ENCODE measurements at places on chromosomes 4 and X.

DNA sequence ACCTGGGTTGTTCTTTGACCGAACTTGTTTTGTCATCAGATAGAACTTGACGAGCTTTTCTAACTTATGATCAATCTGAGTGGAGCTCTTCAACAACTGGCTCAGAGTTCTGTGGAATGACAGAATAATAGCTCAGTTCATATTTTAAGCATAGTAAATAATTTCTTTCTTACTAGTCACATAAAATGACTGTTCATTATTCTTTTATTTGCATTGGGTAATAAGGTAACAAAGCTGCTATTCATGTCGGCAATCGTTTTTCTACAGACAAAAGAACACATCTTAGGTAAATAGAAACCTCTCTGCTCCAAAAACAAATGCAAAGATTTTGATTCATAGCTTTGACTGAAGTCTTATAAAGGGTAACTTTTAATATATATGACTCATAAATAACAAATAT, 57.3 kb upstream of the CXCL8 start:
- no peak for DNase-seq

DNA sequence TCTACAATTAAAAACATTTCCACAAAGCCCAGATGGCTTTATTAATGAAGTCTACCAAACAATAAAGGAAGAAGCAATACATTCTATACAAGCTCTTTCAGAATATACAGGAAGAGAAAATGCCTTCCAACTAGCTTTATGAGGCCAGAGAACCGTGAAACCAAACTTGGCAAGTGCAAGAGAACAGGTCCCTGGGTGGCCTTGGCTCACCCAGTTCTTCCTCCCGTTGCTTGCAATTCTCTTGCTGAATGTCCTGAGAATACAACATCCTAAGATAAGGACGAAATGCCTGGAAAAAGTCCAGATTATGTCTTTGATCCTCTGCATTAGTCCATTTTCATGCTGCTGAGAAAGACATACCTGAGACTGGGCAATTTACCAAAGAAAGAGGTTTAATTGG, 204.9 kb downstream of the MAD2L1 start:
- DNase-seq: no peak

- DNase-seq: no peak
These were observed 16.0 kb upstream of the LSM6 start for GRCh38 chr4:146159384-146160058.

DNA sequence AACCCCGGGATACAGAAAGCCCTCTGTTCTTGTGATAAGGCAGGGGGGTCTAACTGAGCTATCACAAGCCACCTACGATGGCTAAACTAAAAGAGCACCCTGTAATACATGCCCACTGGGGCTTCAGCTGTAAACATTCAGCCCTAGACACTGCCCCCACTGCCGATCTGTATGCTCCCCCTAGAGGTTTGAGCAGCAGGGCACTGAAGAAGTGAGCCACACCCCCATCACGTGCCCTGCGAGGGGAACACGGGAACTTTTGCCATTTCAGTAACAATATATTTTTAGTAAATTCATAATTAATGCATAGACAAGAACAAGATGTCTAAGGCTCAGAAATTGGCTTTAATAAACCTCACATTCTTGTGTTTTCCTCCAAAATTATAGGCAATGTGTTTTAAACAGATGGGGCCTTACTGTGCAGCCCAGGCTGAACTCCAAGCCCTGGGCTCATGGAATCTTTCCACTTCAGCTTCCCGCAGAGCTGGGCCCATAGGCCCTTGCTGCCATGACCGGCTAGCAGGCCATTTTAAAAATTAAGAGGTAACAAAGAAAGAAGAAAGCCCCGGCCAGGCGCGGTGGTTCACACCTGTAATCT, 235.3 kb upstream of the SFRP2 start:
- DNase-seq: no peak

GRCh38 chr4:186724058-186724863, 605 bp upstream of the FAT1 start:
- no peak for DNase-seq

DNA sequence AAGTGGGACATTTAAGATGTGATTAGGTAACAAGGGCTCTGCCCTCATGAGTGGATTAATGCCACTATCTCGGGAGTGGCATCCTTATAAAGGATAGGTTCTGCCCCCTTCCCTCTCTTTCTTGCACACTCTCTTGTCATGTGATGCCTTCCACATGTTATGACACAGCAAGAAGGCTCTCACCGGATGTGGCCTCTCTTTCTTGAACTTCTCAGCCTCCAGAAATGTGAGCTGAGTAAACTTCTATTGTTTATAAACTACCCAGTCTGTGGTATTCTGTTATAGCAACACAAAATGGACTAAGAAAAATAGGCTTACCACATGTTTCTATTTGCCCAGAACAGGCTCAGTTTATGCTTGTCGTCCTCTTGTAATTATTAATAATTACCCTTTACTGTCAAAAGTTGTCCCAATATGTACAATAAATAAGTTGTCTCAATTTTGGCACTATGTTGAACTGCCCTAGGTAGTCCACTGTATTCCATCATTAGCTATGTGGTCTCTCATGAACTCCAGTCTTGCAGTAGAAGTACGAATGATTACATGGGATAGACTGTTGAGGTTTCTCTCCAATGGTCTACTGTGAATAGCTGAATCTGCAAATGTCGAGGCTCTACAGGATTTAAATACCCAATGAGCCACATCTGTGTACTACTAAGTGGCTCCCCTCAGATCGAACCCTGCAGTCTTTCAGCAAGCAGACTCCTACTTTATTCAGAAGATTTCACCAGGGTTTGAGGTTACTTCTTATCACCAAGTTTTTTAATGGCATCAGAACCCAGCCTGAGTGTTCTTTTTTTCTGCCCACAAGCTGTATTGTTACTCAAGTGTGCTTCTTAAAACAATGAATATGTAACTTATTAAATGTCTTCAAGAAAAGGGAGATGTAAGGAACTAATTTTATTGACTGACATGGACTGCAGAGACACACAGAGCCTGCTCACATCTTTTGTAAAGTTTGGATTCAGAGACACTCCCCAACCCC, 102.0 kb upstream of the LEF1 start:
- DNase-seq: no peak

DNA sequence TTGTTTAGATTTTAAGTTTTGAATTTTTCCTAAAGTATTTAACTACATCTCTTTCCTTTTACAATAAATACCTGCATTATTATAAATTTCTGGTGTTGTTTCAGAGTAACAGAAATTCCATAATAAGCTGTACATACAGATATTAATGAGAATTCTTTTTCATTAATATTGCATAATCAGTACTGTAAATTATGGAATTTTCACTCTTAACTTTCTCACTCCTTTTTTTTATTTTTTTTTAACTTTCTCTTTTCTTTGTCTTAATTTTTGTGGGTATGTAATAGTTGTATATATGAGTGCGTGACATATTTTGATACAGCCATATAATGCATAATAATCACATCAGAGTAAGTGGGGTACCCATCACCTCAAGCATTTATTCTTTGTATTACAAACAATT, 110.5 kb downstream of the KLHL8 start:
- DNase-seq: no peak

DNA sequence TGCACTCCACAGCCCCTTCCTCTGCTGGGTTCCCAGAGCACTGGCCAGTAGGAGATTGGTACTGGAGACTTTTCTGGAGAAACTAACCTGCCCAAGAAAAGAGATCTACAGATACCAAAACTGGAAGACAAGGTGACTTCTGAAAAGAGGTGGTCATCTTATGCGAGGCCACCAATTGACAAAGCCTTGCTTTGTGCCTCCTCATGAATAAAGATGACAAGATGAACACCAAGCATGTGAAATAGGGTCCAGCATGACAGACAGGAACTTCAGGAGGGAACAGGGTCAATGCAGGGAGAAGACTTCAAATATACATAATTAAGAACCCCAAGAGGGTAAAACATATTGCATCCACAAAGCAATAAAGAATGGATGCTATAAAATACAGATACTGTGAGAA, 137.9 kb downstream of the APBB2 start:
- DNase-seq: no peak

DNA sequence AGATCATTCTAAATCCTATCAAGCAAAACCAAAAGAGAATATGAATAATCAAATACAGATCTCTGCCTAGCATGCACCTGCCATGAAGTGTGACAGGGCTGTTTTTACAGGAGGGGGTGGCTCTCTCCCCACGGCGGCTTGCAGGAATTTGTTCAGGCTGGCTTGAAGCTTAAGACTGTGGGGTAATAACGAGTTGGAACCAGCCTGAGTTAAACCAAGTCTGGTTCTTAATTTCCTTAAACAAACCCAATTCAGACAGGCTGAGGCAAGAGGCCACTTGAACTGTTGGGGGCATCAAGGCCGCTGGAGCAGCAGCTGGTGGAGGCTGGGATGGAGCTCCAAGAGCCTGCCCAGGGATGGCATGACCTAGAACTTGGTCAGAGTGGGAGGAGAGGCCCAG, 45.1 kb upstream of the LGI2 start:
- DNase-seq: no peak

GRCh38 chr4:147980586-147980985, 248.7 kb downstream of the ARHGAP10 start:
- no peak for DNase-seq

- no peak for DNase-seq
These were observed 42.8 kb upstream of the SLC10A7 start for GRCh38 chr4:146564492-146564891.

- no peak for DNase-seq
These were observed 37.3 kb upstream of the IGFBP7 start for GRCh38 chr4:57147335-57148060.

DNA sequence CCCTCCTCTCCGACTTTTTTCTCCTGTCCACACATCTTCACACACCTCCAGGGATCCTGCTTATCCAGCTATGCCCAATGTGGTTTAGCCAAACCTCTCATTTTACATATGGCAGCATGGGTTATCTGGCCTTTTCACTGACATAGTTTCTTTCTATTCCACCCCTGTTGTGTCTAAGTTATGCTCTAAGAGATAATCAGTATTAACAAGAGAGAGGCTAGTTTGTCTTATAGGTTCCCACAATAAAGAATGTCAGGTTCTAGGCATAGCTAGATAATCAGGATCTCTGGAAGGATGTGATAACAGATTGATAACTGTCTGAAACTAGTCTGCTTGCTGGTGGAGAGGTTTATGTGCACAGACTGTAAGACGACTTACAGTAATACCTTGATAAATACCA, 7.7 kb upstream of the GALNT7 start:
- DNase-seq: no peak

GRCh38 chr4:19164334-19164733, 1087.4 kb upstream of the SLIT2 start:
- DNase-seq: no peak

- no peak for DNase-seq
These were observed 4.0 kb downstream of the GABRA2 start for GRCh38 chr4:46385946-46386345.

DNA sequence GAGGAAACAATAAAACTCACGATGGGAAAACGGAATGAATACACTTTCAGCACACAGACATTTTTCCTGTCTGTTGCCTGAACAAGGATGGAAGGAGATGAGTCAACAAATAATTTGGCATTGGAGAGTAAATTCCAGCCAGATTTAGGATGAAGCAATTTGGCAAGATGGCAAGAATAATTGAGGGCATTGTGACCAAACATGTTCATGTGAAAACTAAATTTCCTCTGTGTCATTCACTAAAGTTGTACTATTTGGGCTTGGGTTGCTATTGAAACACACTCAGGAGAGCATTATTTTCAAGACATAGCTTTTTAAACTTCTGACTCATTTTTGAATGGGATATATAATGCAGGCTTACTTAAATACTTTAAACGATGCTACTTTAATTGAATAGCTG, 1614.4 kb downstream of the PCDH19 start:
- no peak for DNase-seq

DNA sequence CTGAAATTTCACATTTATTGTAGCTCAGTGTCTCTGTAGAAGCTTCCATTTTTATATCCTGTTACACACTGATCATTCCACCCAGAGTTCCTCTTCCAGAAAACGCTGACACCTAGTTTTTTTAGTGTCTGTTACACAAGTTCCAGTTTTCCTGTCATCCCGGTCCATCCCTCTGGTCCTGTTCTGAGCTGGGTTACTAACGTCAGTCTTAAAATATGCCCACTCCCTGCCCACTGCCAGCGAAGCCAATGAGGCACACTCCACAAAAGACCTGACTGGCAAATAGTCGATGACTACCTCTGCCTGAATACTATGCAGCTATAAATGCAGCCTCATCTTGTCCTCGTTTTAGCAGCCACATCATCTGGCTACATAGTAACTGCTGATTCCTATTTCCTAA, 30.9 kb upstream of the DDX3X start:
- no peak for DNase-seq

GRCh38 chr4:150769248-150769647, 187.3 kb downstream of the MAB21L2 start:
- DNase-seq: no peak

DNA sequence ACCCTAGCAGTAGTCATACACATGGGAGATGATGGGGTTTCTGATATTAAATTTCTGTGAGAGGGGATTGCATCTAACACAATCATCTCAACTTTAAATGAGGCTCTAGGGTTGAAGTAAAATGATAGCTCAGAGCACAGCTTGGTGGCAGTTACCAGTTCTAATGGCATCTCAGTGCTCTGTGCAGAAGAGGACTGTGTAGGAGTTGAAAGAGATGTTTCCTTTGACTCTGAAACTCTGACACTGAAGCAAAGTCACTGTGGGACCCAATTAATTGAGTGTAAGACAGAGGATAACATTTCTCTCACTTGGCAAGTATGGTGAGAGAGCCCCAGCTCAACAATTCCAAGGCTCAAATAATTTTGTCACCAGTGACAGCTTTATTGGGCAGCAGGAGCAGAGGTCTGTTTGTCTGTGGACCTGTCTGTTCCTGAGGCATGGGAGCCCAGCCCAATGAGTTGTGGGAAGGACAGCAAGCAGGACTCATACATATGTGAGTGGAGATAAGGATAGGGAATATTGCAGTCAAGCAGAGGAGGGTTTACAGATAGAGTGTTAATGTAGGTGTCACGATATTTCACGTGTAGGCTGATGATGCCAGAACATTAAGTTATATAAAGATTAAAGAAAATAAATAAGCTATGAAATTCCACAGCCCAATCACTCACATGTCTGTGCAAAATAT, 76.7 kb upstream of the NAF1 start:
- no peak for DNase-seq

GRCh38 chr4:153499005-153499404, 32.8 kb downstream of the TMEM131L start:
- no peak for DNase-seq

GRCh38 chr4:183402771-183403170, 41.7 kb upstream of the CDKN2AIP start:
- peak; percentile 14 for DNase-seq

- DNase-seq: no peak
These were observed 497 bp upstream of the THAP9 start for GRCh38 chr4:82900066-82900410.

DNA sequence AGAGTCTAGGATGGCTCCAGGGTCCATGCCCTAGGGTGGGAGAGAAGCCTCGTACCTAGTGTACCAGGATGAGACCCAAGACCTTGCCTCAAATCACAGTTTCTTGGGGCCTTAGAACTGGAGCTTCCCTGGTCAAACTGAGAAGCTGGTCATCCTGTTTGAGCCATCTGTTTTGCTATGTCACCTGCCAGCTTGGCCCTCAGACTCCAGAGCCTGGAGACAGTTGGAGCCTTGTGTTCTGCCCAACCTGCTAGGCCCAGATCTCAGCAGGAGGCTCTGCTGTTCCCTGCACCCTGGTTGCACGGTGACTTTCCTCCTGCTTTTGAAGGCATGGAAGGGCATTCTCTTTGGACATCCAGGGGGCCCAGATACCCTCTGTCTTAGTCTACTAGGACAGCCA, 206.3 kb upstream of the ATP6AP2 start:
- DNase-seq: no peak

- no peak for DNase-seq
These were observed 85.0 kb downstream of the RCHY1 start for GRCh38 chr4:75429208-75429607.

Measured in NCI-H2081 (cell line).